ENCODE measurements at places on chromosomes 3 and 15.

GRCh38 chr3:95934181-95934580, 880.2 kb upstream of the EPHA6 start:
- DNase-seq, result no peak

DNA sequence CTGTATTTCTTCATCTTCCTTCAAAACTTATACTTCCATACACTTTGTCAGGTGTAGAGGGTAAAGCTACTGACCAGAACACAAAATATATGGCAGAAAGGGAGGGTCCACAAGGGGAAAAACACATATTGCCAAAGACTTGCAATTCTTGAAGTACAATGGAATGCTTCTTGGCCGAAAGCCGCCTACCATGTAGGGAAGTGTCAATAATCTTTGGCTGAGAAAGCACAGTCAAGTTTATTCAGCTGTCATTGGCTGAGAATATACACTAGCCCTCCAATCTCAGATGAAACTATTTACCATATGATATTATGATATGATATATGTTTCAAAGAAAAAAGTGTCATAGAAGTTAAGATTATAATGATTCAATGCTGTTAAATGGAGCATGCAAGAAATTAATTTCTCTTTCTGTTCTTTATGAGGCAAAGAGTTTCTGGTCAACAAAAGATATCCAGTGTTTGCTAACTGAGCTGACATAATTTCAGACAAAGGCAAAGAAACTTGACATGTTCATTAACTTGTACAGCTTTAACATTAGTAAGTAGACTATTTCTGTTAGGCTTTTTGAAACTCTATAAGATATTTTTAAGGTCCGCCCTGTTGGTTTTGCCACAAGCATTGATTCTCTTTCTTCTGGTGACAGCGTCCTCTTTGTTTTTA, 89.0 kb upstream of the LPP start:
- no peak for DNase-seq

DNA sequence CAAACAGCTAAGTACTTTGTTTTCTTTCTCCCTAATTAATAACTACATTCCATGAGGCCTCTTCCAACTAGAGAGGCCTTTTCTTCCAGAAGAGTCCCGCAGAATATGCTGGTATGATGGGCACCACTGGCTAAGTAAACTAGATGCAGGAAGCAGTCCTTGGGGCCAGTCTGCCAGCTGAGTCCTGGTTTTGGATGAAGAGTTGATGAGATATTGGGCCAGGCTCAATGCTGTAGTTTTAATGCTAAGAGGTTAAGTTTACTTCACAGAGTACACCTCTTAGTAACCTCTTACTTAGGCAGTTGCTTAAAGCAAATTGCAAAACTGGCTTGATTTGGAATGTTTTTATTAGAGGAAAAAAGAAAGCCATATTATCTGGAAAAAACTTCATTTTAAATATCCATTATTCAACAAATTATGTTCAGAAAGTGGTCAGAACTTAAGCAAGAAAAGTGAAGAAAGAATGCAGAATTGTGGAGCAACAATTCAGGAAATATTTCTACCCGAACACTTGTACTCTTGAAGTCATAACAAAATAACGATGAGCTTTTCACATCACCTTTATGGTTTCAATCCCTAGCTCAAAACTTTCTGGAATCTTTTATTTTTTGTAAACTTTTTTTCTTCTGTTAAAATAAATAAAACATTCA, 178.4 kb upstream of the CDIN1 start:
- no peak for DNase-seq

DNA sequence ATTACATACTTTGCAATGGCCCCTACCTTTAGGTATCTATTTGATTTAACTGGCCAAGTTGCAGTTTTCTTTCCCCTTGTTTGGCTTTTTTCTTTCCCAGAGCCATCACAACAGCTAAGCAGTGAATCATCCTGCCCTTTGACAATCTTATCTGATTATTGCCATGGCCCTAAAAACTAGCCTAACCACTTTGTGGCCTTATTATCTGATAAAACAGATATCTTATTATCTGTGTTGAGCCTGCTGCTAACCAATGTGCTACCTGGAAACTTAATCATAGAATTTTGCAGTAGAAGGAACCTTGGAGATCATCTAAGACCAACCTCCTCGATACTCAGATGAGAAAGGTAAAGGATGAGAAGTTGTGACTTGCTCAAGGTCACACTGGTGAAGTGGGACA, 37.1 kb downstream of the EIF4E3 start:
- DNase-seq, result no peak

GRCh38 chr15:40787344-40787841, 17.6 kb downstream of the C15orf62 start:
- peak; percentile 44 for DNase-seq

DNA sequence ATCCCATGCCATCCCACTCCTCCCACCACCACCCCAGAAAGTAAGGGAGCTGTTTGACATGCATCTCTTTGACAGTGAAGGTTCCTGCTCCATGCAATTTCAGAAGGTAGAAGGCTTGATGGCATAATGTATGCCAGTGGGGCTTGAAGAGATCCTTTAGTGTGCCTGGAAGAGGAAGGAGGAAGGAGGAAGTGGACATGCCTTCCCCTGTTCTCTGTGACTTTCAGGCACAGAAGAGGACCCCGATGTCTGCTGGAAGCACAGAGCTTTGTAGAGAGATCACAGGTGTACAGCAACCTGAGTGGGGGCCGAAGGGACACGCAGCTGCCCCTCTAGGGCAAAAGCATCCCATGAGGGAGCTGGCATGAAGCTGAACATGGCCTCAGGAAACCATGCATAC, 171.6 kb downstream of the CD47 start:
- no peak for DNase-seq

DNA sequence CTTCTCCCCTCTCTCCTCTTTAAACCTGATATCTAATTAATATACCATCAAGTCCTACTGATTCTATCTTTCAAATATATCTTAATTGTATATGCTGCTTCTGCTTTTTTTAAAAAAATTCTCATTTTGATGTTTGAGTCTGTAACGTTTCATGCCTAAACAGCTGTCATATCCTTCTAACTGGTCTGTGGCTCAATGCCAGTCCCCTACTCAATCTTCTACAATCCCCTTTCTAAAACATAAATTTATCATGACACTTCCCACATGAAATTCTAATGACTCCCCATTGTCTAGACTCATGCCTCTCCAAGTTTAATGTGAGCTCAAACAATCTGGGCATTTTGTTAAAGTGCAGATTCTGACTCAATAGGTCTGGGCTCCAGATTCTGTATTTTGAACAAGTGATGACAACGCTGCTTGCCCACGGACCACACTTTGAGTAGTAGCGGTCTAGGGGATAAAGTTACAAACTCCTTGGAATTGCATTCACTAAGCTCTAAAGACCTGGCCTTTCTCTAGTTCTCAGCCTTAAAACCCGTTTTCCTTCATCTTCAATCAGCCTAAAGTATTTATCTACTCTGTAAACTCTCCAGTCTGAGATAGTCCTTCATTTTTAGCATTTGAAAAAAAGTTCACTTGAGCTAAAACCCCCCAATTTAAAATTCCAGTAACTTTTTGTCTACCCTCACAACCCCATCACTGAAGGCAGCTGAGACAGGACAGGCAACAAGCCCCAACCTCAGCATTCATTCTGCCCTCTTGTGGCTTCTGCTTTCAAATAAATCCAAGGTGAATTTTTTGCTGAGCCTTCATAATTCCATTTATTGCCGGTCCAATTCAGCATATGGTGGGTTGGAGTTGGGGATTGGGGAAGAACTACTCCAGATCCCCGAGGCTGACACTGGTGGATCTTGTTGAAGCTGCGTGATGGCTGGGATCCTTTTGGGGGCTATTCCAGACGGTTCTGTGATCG, 88.1 kb upstream of the THRB start:
- DNase-seq, result no peak

- DNase-seq, result no peak
Measured at GRCh38 chr3:126570103-126570541, 11.4 kb upstream of the C3orf22 start.

DNA sequence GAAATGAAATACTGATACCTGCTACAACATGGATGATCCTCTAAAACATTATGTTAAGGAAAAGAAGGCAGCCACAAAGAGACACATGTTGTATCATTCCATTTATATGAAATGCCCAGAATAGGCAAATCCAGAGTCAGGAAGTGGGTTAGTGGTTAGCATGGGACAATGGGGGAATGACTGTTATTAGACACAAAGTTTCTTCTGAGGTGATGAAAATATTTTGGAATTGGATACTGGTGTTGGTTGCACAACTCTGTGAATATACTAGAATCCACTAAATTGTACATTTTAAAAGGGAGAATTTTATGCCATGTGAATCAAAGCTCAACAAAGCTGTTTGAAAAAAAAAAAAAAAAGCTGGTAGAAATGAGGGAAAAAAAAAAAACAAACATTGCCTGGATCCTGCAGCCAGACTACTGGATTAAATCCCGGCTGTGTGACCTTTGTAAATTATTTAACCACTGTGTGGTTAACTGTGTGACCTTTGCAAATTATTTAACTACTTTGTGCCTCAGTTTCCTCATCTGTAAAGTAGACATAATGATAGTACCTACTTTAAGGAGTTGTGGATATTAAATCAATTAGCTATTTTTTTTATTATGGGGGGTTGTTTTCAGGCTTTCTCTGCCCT, 75.6 kb upstream of the PRICKLE2 start:
- no peak for DNase-seq

DNA sequence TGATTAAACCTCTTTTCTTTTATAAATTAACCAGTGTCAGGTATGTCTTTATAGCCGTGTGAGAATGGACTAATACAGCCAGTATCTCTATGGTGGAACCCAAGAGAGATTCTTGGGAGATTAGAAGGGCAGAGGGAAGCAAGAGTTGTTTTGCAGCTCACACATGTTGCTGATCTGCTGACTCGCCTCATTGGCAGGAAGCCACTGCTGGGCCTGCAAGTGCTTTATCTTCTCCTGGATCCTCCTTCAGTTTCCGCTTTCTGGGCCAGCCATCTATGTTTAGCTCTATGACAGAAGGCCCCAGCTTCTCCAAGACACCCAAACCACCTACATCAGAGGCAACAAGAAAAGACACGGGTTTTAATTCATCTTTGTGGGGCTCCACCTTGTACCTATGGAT, 23.4 kb upstream of the GALNT15 start:
- DNase-seq, result no peak

- DNase-seq, result no peak
Measured at GRCh38 chr15:40096094-40096891, 12.4 kb downstream of the BMF start.

GRCh38 chr15:67186226-67186649, 68.2 kb downstream of the AAGAB start:
- DNase-seq, result no peak

GRCh38 chr3:25589783-25590258, 74.9 kb downstream of the TOP2B start:
- no peak for DNase-seq

DNA sequence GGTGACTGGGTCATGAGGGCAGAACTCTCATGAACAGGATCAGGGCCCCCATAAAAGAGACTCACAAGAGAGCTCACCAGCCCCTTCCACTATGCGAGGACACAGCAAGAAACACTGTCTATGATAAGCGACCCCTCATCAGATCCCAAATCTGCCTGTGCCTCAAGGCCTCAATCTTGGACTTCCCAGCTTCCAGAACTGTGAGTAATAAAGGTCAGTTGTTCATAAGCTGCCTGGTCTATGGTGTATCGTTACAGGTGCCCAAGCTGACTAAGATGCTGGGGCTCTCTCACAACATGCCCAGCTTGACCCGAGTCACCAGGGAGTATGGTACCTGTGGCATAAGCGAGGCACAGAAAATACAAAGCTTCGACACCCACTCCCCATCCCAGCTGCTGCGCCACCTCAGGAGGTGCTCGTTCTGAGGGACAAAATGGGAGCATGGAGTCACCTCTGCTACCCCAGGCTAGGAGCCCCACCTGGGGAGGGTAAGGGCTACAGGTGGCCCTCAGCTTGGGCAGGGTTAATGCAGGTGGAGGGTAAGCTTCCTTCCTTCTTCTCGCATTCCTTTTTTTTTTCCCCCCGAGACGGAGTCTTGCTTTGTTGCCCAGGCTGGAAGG, 234.1 kb downstream of the ADAMTS17 start:
- no peak for DNase-seq

GRCh38 chr3:126539558-126540250, 15.7 kb downstream of the CHST13 start:
- no peak for DNase-seq

GRCh38 chr3:169627073-169627472, 36.4 kb downstream of the MECOM start:
- no peak for DNase-seq

DNA sequence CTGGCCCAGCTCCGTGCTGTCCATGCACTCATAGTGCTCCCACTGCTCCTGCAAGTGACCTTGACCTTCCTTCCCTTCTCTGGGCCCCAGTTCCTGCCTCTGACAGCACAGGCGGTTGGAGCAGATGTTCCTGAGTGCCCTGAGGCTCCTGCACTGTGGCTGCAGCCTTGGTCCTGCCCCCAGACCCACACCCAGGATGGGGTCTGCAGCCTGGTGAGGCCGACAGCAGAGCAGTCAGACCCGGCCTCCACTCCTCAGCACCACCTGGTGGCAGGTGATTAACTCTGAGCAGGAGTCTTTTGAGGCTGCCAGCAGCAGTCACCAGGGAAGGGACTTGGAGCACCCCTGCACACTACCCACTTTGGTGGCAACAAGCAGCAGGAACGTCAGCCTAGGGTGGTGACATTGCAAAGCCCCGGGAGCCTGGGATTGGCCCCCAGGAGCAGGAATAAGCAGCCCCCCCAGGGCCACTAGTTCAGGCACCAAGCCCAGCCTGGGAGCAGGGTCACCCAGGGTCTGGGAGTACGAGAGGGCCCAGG, 64.6 kb downstream of the CYP11A1 start:
- DNase-seq, result peak; percentile 40

- DNase-seq, result no peak
Measured at GRCh38 chr3:126516152-126516935, 1.2 kb downstream of the UROC1 start.

DNA sequence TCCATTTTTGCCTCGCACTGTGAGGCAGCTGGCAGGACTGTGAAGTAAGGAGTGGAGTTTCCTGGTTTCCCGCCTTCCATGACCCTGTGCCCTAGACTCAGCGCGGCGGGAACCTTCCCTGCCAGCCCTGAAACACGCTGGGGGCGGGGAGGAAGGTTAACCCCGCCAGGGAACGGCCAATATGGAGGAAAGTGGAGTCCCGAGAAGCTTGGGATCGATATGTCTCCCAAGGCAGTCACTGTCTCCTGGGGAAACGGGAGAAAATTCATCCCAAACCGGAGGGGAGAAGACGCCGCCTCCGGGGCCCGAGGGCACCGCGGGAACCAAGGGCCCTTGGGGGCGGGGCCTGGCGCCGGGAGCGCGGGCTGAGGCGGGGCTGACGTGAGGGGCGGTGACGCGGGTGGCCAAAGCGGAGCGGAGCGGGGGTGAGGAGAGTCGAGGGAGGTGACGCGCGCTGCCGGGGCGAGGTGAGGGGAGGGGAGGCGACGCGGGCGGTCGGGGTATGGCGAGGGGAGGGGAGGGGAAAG, at the start of gene HMCES:
HMCES (plus strand) TSS at position 432 of the 527 bp plus-strand sequence. CDS start 863 bp downstream, outside the sequence.
- peak; percentile 96 for DNase-seq
